Endothelial cell (in vitro differentiated cells): ENCODE measurements at places on chromosomes 3 and 15.

DNA sequence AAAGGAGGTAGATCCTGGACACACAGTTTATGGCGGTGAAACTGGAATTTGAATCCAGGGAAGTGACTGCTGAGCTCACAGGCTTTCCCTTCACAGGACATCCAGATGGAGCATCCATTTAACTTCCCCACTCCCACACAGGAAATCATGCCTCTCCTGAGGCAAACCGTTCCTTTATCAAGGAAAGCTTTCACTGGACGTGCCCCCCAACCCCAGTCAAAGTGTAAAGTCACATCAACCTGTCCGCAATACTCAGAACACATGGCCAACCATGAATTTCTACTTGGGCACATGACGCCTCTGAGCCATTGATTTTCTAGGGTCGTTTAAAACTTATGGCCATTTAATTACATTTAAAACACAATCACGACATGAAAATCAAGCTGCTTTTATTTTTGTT lies 2.9 kb downstream of the PCOLCE2 start:
- DNase-seq: no peak

GRCh38 chr3:70805061-70805889 lies 492.8 kb upstream of the MDFIC2 start:
- DNase-seq: no peak

DNA sequence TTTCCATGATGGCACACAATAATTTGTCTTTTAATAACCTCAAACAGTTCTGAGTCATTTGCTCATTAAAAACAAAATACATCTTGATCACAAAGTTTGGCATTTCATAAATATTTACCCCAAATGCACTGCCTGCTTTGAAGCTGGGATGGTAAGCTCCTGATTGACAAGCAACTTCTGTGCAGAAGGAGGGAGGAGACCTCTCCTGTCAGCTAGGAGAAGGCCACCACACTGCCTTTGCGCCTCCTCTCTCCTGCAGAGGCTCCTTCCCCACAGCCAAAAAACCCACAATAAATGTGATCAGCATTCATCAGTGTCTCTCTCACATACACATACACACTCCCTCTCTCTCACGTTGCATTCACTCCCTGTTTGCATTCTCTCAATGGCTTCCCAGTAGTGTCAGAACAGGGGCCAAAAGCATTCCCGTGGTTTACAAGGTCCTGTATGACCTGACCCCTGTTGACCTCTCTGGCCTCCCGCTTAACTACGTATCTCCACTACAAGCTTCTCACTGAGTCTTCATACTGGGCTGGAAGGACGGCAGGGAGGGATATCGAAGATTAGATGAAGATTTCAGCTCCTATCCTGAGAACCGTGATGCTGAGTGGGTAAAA lies 216.4 kb downstream of the FOXP1 start:
- no peak for DNase-seq

DNA sequence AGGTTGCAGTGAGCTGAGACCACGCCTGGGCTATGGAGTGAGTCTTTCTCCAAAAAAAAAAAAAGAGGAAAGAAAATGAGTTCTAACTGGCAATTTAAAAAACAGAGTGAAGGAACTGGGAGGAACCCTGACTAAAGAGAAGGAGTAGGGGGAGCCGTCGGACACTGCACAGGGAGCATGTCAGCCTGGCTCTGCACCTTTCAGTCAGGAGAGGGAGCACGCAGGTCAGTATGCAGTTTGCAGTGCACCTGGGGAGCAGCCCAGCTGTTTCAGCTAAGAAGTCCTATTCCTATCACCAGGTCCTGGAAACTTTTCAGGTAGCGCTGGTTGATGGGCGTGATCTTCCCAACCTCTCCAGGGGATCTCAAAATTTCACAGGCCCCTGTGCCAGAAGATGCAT lies 14.9 kb upstream of the ZXDC start:
- DNase-seq: no peak

DNA sequence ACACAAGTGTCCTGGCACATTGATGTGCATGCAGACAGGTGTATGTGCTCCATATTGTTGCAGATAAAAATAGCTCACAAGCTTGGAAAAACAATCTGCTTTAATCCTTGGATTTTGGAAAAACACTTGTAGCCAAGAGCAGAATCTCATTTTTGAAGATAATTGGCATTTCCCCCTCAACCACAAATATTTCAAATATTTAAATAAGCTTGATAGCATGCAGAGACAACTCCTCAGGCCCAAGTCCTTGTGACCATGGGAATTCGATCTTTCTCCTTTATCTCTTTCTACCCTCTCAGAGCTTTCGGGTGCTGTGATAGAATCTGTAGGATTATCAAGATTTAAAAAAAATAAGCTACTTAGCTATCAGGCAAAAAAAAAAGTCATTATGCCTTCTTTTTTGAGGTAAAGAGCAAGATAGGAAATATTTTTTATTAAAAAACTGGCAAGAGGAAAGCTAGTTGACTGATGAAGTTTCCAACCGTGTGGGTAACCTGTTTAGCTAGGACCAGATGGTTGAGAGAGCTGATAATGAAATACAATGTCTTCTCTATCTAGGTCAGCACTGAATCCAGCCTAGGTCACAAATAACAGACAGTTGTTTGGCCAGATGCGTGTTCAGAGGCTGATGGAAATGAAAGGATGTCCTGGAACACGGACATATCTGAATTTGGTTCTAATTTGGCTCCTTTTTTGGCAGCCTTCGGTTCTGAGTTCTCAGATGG lies 54.9 kb upstream of the SNRK start:
- DNase-seq: no peak

GRCh38 chr3:177300842-177301241 lies 103.6 kb upstream of the TBL1XR1 start:
- DNase-seq: no peak

- no peak for DNase-seq
These were observed 6.6 kb downstream of the CSNK1G1 start for GRCh38 chr15:64349375-64349774.

- no peak for DNase-seq
These were observed 128.8 kb upstream of the ZBTB20 start for GRCh38 chr3:115275896-115276295.

GRCh38 chr3:132279030-132279429 lies 38.2 kb upstream of the ACP3 start:
- DNase-seq: no peak

DNA sequence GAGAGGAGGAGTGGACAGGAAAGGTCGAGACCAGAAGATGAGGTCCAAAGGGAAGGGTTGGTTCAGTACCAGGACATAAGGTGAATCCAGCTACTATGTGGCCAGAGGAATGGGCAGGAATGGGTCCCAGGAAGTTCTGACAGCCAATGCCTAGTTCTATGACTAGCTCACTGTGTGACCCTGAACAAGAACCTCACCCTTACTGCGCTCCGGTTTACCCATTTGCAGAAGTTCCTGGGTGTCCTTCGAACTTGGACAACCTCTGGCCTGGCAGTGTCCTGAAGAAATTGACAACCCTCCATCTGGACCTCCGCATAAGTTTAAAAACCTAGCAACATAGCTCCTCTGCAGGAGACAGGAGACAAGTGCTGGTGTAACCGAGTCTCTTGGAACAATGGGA lies 12.2 kb upstream of the PSTPIP1 start:
- no peak for DNase-seq

DNA sequence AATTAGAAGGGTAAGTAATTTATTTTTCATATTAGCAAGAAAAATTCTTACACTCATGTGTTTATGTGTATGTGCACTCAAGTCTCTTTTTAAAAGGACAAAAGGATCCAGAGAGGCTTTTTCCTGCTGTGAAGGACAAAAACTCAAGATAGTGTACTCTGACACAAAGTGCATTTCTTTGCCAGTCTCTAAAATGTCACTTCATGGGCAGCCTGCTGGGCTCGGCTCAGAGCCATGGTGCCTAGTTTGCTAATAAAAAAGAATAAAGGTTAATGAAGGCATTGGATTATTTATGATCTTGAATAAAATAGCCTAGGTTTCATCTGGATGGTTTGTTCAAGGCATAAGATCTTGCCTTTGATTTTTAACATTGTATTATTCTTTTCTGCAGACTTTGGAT lies 989.0 kb downstream of the TBL1XR1 start:
- DNase-seq: no peak

GRCh38 chr3:101890716-101891115 lies 41.4 kb downstream of the NFKBIZ start:
- no peak for DNase-seq

DNA sequence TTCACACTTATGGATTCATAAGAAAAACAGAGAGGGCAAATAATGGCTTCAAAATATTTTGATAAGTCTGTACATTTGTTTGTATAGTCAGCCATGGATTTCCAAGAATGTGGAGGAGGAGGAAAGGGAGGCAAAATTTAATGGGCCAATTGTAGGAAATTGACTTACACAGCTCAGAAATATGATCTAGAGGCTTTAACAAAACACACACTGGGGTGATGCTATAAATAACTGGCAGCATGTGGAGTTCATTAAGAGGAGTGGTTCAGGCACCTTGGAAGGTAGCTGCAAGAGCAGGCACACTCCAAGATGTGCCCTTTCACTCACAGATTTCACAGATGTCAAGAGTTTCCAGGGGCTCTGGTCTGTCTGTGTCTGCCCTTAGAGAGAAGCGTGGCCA lies 193.4 kb upstream of the RASGRP1 start:
- no peak for DNase-seq

DNA sequence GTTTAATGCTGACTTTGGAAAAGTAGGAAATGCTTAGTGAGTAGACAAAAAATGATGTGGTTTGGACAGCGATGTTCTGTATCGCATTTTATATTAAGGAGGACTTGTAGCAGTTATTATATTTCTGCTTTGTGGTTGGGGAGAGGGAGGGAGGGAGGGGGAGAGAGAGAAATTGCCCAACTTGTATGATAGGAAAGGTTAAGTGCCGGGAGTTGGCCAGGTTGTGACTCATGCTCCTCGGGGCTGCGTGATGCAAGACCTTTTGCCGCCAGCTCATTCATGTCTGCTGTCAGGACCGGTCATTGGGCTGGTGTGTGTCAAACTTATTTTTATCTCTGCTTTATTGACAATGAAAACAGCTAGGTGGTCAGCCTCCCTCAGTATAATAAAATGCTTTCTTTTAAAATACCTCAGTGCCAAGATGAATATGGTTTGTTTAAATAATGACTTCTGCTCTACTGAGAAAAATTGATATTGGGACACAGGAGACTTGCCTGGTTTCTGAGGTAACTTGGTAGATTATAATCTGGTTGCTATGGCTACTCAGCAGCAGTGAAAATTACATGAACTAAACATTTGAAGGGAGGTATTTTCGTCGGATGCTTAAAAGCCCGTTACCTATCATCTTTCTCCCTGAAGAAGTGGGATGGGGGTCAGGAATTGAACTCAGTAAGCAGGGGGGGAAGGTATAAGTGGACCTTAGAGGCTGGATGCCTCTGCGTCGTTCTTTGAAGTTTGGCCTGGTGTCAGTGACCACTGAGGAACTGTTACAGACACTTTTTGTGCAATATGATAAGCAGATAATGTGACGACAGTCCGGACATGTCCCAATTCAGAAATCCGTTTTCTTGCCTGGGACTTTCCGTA lies 90.7 kb downstream of the FNDC3B start:
- no peak for DNase-seq

DNA sequence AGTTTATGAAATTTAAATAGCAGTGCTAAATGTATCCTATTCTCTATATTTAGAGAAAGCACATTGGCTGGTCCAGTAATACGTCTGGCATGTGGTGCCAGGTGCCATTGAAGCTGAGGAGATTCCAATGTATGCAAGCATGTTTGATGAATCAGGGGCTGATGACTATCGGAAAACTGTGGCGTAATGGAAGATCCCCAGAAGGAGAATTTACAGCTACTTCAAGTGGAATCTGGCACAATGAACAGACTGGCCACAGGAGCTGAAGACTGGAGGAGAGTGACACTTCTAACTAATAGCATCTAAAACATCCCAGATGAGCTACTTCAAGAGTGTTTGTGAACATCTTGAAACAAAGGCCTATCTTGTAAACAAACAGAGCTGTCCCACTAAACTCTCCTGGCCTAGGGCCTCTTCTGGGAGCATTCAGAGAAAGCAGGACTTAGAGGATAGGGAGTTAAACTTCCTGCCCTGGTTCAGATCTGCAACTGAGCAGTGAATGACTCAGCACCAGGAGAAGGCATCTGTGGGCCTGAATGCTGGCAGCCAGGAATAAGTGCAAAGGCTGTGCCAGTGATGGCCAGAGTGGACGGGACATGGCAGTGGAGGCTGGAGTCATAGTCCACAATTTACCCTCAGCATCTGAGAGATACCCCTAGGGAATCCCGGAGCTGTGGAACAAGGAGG lies 15.2 kb upstream of the ACTC1 start:
- DNase-seq: no peak

- DNase-seq: no peak
These were observed 4.5 kb downstream of the LRRC31 start for GRCh38 chr3:169865176-169865767.

GRCh38 chr3:127395663-127396355 lies 108.0 kb upstream of the PRR20G start:
- DNase-seq: no peak

DNA sequence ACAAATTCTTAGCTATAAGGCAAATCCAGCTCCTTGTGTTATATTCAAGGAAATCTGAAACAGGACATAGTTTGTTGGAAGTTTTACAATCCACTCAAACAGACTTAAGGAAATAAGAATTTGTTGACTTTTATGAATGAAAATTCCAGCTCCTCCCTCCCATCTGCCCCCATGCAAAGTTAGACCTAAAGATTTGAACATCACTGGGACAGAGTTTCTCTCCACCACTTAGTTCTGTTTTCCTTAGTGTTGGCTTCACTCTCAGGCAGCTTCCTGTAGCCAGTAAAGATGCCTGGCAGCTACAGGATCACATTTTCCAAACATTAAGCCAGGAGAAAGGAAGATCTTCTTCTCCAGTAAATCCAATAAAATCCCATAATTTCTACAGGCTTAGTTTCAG lies 265.0 kb downstream of the TAFA4 start:
- DNase-seq: no peak

GRCh38 chr3:185176750-185177359 lies 24.0 kb upstream of the C3orf70 start:
- DNase-seq: peak; percentile 46

- DNase-seq: no peak
These were observed 26.3 kb downstream of the CLDN16 start for GRCh38 chr3:190414297-190414696.

GRCh38 chr3:107915706-107916105 lies 175.1 kb downstream of the CD47 start:
- DNase-seq: no peak

- no peak for DNase-seq
These were observed 21.0 kb downstream of the IGDCC4 start for GRCh38 chr15:65401611-65402240.

DNA sequence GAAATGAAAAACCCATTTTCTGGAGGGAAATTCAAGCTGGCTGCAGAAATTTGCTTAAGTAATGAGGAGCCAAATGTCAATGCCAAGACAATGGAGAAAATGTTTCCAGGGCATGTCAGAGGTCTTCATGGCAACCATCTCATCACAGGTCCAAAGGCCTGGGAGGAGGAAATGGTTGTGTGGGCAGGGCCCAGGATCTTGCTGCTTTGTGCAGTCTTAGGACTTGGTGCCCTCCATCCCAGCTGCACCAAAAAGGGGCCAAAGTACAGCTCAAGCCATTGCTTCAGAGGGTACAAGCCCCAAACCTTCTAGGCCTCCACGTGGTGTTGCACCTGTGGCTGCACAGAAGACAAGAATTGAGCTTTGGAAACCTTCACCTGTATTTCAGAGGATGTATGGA lies 59.3 kb downstream of the POMGNT2 start:
- no peak for DNase-seq

- DNase-seq: no peak
These were observed 23.7 kb upstream of the STRIT1 start for GRCh38 chr3:155317211-155317610.
